ENCODE measurements at places on chromosomes 6 and 20. TPM values are rescaled to one million over a fixed set of nuclear protein-coding genes. Genes with fewer than 3 reads are reported as not detected.

- no peak for DNase-seq
Measured at GRCh38 chr6:136175873-136176272, 74.2 kb downstream of the MTFR2 start.

- DNase-seq, result no peak
Measured at GRCh38 chr20:19254956-19255355, 42.5 kb downstream of the SLC24A3 start.

DNA sequence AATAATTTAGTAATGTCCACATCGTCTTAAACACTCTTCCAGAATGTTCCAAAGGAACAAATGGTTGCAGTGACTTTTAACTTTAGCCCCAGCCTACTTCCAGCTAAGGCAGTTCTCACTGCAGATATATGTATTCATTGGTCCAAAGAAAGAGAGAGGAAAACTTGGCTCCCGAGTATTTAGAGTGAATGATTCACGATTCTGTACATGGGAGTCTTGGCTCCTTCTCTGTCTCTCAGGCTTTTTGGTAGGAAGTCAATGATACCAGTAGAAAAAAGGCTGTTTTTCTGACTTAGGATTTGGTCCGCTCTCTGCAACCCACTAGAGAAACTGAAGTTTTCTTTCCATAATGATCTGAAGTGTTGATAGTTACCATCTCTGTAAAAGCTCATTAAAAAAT lies 38.6 kb downstream of the E2F3 start:
- DNase-seq, result no peak

DNA sequence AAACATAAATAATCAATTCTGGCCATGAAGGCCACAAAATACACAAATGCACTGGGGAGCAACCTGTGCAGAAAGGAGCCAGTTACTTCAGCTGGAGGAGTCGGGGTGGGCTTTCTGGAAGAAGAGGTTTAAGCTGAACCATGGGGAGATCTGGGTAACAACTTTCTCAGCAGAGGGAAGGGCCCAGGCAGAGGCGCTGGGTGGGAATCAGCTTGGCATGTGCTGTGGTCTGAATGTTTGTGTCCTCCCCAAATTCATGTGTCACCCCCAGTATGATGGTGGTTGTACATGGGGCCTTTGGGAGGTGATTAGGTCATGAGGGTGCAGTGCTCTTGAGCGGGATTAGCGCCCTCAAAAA lies 107.9 kb downstream of the SYCP2 start:
- no peak for DNase-seq

Gene CCN2
- total RNA-seq, result 177 TPM

DNA sequence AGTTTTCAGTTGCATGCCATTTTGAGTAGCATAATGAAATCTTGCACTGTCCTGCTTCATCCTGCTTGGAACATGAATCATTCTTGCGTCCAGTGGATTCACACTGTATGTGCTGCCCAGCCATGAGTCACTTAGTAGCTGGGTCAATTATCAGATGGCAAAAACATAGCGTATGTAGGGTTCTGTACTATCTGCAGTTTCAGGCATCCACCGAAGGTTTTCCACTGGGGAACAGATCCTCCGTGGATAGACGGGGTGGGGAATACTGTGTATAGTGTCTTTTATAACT lies 61.4 kb downstream of the IL22RA2 start:
- DNase-seq, result no peak

Data from GM23338 (cell line).